ENCODE measurements at places on chromosomes 16 and 17.

- DNase-seq = no peak
Measured at GRCh38 chr16:4900036-4900435, 36.9 kb downstream of the PPL start.

DNA sequence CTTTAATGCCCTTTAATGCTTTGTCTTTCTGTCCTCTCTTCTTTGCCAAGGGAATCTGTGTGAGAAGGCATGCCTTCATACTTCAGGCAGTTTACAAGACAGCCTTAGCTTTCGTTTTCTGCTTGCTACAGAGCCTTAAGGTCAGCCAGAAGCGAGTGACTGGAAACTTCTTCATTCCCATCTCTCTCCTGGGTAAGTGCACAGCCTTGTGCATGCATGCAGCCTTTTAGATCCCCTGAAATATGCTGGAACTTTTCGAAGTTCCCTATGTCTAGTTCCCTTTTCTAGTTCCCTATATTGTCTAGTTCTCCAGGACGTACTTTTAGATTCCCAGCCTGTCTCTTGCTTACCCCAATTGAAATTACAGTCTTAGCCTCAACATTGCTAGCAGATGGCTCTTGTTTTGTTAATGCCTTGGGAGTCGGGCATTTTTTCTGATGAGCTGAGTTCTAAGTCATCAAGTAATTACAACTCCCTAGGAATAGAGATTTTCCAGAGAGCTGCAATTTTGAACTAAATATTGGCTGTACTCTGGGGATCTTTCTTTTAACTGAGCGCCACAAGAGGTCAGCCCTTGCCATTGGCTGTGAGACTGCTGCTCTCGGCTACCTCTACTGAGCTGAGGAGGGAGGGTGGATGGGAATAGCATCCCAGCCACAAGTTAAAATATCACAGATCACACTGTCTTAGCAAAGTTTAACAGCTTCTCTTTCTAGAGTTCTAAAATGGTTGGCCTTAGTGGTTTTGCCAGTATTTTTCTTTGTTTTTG is 22.7 kb upstream of the PPM1D start:
- no peak for DNase-seq

DNA sequence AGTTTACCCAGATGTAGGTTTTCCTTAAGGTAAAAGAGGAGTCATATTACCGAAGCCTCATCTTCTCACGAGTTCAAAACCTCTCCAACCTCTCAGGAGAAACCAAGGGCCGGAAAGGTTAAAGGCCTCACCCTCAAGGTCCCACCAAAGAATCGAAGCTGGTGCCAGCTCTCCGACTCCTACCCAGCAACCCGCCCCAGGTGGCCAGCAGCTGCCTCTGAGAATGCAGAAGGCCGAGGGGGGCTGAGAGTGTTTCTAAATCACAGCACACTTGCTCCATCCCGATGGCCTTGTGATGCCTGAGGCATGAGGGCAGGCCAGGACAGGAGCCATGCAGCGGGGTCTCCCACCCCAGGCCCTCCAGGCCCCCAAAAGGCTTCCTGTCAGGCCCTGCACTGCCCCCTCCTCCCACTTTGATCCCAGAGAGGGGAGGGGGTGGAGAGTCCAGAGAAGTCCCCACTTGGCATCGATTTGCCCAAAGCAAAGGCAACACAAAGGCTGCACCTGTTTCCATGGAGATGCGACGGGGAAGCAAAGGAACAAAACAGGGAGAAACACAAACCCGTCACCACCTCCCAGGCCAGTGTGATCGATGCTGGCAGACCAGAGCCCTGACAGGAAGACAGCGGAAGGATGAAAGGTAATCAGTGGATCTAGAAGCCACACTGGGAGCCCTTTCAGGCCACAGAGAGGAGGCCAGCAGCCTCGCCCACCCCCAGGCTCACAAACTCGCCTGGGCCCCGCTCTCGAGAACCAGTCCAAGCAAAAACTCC is 39.0 kb downstream of the CUEDC1 start:
- DNase-seq = no peak

GRCh38 chr16:11328172-11329070 is 16.8 kb upstream of the RMI2 start:
- peak; percentile 26 for DNase-seq

DNA sequence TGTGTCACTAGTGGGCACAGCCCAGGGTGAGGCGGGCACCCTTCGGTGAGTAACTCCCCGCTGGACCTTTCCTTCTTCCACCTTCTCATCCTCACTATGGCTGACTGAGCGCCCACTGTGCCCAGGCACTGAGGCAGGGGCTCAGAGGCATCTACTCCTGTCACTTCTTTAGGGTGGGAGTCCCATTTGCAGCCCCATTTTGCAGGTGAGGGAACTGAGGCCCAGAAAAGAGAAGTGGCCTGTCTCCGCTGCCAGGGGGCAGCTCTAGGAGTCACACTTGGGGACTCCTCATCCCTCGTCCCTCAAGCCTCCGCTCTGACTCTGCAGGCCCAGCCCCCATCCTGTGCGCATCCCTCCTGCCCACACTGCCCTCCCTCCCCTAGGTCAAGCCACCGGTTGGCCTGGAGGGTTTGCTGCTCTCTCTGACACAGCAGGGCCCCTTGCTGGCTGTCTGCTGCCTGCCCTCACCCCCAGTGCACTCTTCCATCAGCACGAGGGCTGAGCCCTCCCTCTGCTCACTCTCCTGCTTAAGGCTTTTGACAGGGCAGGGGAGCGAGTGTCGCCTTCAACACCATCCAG is 62.4 kb downstream of the CNGB1 start:
- DNase-seq = no peak

- DNase-seq = no peak
Measured at GRCh38 chr17:30921544-30922196, at the start of gene ADAP2. TSS of gene ADAP2 (plus strand) at chr17:30921945. CDS start at chr17:30922015, 70 bp downstream.

DNA sequence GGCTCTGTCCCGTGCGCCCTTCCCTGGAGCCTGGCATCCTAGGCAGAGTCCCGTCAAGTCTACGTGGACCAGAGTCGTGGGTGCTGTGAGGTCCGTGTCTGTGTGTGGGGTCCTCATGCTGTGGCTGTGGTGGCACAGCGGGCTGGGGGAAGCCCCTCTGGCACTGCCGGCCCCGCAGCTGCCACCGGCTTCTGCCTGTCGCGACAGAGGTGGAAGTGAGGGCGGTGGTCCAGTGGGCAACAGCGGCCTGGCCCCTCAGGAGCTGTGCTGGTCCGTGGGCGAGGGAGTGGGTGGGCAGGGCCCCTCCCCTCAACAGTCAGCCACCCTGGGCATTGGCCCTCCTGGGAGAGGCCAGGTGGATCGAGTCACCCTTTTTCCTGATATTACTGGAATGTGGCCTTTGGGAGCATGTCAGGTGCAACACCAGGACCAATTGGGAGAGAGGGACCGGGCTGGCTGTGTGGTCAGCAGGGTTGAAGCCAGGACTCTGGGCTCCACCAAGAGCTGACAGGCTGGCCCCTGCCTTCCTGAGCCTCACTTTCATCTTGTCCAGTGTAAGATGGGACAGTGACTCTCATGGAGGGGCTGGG is 11.9 kb downstream of the BAIAP2 start:
- DNase-seq = no peak

- peak; percentile 43 for DNase-seq
Measured at GRCh38 chr16:68590201-68590994, 51.3 kb downstream of the ZFP90 start.

DNA sequence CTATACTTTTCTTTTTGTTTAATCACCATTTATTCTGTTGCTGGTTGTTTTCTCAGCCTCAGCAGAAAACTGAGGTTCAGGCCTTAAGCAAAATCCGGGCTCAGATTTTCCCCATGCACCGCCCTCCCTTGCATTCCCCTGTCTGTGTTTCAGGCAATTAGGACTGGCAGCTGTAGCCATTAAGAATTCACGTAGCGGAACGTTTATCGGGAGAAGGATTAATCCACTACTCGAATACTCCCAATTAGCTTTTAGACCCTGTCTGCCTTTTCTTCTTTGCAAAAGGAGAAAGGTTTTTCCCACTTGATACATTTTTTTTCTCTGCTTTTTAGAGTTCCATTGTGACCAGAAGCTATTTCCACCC is 173.1 kb downstream of the RPTOR start:
- DNase-seq = no peak

DNA sequence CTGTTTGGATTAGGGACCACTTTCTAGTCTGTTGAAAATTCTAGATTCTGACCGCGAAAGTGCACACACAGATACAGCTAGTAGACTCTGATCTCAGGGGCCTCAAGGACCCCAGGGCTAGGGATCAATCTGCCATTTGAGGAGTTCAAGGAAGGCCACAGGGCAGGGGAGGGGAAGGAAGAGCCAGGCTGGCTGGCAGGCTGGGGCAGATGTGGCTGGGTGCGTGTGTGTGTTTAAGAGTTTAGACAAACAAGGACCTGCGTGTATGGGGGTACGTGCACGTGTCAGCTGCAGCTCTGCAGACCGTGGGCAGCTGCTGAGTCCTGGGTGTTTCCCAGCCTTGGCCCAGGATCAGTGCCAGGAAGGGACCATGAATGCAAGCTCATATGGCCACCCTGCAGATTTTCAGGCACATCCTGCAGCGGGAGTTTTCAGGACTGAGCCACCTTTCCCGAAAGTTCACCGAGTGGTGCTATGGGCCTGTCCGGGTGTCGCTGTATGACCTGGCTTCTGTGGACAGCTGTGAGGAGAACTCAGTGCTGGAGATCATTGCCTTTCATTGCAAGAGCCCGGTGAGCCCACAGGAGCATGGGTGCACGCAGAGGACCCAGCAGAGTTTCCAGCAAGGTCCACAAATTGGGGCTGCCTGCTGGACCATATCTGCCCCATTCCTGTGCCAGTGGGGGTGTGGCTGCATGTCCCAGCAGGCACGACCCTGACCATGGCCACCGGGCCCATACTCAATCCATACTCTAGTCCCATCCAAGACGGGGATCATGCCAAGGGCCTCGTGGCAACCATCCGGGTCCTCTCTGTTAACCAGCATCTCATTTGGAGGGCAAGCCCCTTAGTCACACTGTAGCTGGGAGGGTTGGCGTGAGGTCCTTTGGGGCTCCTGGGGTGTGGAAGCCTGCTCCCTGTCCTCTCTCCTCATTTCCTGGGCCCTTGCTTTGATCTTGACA is 10.6 kb downstream of the TRPV2 start:
- no peak for DNase-seq

DNA sequence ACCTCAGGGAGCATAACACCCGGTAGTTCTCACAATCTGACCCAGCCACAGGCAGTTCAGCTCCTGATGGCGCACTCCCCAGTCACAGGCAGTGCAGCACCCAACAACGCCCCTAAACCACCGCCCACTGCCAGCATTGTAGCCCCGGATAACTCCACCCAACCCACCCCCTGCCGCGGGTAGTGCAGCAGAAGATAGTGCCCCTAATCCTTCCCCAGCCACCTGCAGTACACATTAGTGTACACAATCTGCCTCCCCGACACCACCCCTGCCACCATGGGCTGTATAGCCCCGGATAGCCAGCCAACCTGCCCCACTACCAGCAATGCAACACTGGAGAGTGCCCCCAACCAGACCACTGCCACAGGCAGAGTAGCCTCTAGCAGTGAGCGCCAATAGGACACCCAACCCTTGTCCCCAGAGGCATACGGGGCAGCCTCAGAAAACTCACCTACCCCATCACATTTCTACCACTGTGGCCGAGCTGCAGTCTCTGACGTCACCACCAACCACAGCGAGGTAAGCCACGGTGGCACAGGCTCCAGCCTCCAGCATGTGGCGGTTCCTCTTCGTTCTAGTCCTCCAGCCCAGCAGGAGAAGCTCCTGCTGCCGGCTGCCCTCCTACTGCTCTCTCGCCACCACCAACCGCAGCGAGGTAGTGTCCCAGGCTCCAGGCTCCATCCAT is 877.3 kb downstream of the KCNJ18 start:
- no peak for DNase-seq

- no peak for DNase-seq
Measured at GRCh38 chr16:58024486-58025350, 836 bp upstream of the MMP15 start.

- DNase-seq = peak; percentile 31
Measured at GRCh38 chr17:75238684-75239191, 22.7 kb downstream of the GGA3 start.

GRCh38 chr17:80737106-80738019 is 192.7 kb downstream of the RPTOR start:
- DNase-seq = no peak

DNA sequence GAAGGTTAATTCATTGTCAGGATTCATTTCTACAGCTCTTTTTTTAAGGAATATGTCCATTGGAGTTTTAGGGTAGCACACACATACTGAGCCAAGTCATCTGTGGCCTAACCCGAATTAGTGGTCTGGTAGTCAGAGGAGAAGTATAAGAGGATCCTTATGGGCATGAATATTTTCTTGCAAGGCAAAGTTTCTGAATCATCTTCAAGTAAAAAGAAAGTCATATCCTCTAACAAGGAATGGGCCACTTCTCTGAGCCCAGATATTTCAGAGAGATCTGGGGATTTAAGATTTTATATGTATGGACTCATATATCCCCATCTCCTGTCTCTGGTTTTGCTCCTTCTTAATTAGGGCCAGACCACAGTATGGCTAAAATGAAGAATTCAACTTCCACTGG is 99.2 kb upstream of the CDH8 start:
- DNase-seq = no peak

- DNase-seq = no peak
Measured at GRCh38 chr17:4072487-4073157, 70.2 kb downstream of the ZZEF1 start.

DNA sequence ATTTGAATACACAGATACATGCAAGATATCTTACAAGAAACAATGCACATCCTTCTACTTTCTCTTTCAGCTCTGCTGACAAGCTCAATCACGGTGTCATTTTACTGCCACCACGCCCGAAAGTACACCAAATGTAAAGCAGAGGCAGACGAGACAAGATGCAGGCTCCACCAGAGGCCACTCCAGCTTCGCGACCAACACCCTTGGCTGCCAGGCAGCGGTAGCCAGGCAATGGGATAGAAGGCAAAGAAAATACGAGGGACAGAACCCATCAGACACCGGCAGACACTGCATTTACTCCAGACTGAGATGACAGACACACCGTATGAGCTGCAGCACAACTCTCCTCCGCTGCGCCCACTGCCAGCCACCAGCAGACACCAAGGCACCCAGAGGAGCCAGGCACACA is 41.0 kb downstream of the USP22 start:
- DNase-seq = no peak

DNA sequence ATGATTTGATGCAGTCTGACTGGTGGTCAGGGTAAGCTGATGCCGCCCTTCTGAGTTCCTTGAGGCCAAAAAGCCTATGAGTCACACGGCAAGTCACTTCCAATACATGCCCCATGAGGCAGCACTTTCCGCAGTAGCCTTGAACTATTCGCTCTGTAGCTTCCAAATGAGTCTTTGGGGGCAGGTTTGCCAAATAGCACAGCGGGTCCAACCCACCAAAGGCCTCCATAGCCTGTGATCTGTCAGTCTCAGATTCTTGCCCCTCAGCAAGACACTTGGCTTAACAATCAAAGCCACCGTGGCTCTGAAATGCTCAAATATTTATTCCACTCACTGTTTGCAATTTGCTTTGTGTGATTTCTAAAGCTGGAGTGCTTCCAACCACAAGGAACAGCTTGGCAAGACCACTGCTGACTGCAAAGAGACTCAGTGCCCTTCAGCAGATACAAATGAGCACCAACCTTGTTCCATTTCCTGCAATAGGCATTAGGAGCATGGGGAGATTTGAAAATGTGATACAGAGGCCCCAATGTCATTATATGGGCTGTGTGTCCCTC is 45.4 kb downstream of the CLEC19A start:
- DNase-seq = no peak

GRCh38 chr17:40224718-40225550 is 5.8 kb downstream of the WIPF2 start:
- DNase-seq = no peak

GRCh38 chr17:1861391-1862010 is 31.7 kb downstream of the RPA1 start:
- no peak for DNase-seq
